ENCODE measurements at places on chromosomes 5 and 9. TPM values are rescaled to one million over a fixed set of nuclear protein-coding genes. Genes with fewer than 3 reads are reported as not detected.

Gene APBA1
- 7.7 TPM for total RNA-seq

Gene SLC25A48
- not detected for total RNA-seq

Gene LCN9
- total RNA-seq = not detected

Gene FAM221B
- total RNA-seq = not detected

Gene ANKRD31
- total RNA-seq = 0.13 TPM

Gene NUTM2F
- not detected for total RNA-seq

Gene IRX1
- not detected for total RNA-seq

Gene SLC36A2
- not detected for total RNA-seq

Gene NOP16
- 38.9 TPM for total RNA-seq

Gene TRIM7
- total RNA-seq = 3.0 TPM

DNA sequence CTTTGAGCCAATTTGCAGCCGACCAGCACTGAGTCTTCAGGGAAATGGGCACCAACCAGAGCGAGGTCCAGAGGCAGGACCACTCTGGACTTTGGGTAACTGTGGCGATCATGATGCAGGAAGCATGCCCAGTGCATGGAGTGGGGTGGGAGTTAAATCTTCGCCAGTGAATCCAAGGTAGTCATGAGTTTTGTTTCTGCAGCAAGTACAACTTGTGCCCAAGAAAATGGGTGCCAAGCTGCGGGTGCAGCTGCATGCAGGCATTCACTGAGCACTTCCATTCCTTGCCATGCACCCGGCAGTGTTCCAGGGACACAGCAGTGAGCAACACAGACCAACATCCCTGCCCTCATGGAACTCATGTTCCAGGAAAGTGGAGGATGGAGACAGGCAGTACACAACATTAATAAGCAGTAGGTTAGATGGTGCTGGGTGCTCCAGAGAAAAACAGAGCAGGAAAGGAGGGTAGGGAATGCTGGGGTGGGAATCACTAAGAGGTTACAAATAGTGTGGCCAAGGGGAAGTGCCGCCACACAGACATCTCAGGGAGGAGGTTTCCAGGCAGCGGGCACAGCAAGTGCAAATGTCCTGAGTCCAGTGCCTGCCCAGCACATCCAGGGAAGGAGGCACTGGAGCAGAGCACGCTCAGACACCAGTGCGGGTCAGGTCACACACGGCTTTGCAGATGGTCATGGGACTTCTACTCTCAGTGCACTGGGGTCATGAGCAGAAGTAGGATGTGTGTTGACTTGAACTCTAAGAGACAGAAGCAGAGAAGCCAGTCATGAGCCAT is 48.2 kb upstream of the LMX1B start:
- no peak for DNase-seq

GRCh38 chr9:132077881-132078698 is 1.6 kb downstream of the MED27 start:
- no peak for DNase-seq

DNA sequence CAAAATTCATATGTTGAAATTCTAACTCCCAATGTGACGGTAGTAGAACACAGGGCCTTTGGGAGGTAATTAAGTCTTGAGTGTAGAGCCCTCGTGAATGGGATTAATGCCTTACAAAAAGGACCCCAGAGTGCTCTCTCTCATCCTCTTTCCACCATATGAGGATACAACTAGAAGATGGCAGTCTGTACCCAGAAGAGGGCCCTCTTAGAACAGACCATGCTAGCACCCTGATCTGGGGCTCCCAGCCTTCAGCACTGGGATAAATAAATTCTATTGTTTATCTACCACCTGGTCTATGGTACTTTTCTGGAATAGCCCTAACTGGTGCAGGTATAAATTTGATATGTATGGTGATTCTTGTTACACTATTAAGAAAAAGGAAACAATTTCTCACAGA is 332.3 kb downstream of the BRINP1 start:
- DNase-seq = no peak

- DNase-seq = no peak
These were observed 56.8 kb downstream of the FEM1C start for GRCh38 chr5:115487756-115488155.

GRCh38 chr5:139182528-139183296 is 15.5 kb downstream of the SIL1 start:
- no peak for DNase-seq

DNA sequence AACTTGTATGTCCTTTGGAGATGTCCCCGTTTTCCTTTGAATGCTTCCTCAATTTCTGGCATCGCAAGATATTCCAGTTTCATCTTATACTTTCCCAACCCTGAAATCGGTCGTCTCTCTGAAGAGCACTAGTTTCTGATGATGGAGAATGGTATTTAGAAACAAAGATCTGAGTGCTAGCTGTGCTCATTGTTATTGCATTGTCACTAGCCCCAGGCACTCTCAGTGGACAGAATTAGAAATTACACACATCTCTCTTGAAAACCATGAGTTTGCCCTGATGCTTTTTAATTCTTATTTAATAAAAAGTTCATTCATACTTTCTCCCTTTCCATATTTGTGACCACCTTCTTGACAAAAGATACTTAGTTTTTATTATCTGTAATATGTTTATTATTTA is 67.7 kb downstream of the C9orf152 start:
- DNase-seq = no peak

DNA sequence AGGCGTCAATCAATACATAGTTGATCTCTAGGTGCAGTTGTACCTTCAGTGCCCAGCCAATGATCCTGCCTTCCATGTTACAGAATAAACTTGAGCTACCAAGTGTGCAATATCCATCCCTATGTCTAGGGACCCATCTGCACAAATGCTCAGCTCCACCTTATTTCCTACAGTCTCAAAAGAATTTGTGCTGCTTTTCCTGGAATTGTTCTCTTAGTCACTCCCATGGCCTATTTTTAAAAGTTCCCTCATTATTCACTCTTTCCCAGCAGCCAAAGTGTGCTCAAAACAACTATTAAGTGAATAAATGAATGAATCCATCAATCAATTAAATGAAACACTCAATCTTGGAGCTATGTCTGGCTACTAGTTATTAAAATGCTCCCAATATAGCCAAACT is 14.7 kb downstream of the LIX1 start:
- DNase-seq = no peak

DNA sequence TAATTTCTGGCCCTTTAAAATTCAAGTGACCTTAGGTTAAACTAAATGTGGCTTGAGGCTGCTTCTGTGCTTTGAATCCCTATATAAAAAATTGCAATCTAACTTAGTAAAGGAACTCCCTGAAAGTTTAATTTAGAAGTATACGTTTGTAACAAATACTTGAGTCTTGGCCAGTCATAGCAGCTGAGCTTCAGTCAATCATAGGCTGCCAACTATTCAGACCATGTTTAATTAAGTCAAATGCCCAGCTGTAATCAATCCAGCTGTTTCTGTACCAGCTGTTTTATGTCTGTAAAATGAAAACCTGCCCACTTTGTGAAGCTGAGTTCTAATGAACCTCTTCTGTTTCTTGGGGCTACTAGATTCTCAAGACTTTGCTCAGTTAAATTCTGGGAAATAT is 760.1 kb downstream of the MAT2B start:
- DNase-seq = no peak

DNA sequence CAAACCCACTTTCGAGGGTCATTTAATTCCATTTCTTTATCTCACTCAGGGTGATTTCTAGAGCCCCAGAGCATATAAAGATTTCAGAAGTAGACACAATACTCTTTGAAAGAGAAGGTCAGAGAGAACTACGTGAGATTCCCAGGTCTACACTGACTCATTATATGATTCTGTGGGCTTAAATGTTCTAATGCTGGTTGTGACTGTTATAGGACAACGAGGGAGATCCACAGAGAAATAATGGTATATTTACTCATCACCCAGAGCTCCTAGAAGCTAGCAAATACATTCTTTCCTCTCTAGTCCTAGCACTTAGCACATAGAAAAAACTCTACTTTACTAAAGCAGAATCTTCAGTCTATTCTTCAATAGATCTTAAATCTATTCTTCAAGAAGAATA is 39.4 kb upstream of the GRAMD2B start:
- no peak for DNase-seq

- DNase-seq = no peak
These were observed 20.5 kb upstream of the OR2K2 start for GRCh38 chr9:111350556-111350955.

GRCh38 chr5:158724521-158725188 is 375.1 kb downstream of the EBF1 start:
- no peak for DNase-seq

DNA sequence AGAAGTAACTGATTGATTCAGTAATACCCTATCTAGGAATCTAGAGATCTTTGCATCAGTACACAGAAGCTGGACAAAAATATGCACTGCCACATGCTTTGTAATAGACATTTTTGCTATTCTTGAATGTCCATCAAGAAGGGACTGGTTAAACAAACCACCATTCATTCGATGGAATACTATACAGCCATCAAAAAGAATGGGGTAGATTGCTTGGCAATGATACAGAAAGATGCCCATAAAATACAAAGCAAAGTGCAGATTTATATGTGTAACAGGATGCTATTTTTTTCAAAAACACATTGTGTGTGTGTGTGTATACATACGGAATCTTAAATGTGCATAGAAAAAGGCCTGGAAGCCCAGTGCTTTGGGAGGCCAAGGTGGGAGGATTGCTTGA is 7.6 kb downstream of the TNIP1 start:
- DNase-seq = no peak

- DNase-seq = no peak
These were observed 148.4 kb upstream of the NFIL3 start for GRCh38 chr9:91572044-91572443.

Data from mesenteric fat pad (tissue), 1 donor.